NCI-H510A treated with DMSO at 0.1 percent for 48 hours (cell line): ENCODE measurements at places on chromosomes 3 and 15.

GRCh38 chr3:186909078-186909853, 21.1 kb upstream of the ST6GAL1 start:
- no peak for DNase-seq

DNA sequence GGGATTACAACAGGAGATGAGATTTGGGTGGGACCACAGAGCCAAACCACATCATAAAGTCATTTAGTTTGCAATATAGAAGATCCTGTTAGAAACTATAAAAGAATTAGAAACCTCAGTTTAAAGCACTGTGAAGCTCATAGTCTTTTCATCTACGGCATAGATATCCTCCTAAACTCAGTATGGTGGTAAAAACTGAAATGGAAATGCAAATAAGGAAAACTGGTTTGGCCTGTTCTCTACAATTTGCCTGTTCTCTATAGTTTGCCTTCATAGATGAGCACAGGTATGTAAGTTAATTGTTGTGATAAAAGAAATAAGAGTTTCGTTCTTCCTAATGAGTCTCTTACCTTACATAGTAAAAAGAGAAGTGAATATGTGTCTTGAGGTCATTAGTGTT, 331.6 kb upstream of the ARL6 start:
- DNase-seq, result peak; percentile 55

DNA sequence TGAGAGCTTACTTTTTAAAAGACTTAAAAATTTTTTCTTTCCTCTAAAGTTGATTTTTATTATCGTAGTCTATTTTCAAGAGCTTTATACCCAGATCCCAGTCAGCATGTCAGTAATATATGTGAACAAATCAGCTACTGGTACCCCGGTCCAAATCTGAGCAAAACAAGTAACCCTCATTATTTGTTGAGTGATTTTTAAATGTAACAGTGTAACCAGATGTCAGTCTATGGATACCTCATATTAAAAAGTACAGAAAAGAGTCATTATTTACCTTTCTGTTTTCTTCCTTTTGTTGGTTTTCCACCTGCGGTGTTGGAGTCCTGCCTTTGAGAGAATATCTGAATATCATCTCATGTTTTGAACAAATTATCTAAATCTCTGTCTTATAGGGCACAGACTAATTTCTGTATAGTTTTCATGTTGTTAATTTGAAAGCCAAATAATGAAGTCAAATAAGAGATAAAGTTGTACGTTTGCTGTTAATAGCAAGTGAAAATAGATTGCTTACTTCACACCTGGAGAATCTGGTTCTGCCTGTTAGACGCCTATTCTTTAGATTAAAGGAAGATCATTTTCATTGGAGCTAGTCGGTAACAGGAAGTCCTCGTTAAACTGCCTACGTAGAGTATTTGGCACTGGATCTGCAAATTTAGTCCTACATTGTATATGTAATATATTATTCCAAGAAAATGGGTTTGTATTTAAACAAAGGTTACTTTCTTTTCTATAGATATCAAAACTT, at the start of gene STX19:
STX19 (minus strand) TSS at position 505 of the 745 bp plus-strand sequence. CDS start 13,328 bp downstream, outside the sequence.
- peak; percentile 73 for DNase-seq

DNA sequence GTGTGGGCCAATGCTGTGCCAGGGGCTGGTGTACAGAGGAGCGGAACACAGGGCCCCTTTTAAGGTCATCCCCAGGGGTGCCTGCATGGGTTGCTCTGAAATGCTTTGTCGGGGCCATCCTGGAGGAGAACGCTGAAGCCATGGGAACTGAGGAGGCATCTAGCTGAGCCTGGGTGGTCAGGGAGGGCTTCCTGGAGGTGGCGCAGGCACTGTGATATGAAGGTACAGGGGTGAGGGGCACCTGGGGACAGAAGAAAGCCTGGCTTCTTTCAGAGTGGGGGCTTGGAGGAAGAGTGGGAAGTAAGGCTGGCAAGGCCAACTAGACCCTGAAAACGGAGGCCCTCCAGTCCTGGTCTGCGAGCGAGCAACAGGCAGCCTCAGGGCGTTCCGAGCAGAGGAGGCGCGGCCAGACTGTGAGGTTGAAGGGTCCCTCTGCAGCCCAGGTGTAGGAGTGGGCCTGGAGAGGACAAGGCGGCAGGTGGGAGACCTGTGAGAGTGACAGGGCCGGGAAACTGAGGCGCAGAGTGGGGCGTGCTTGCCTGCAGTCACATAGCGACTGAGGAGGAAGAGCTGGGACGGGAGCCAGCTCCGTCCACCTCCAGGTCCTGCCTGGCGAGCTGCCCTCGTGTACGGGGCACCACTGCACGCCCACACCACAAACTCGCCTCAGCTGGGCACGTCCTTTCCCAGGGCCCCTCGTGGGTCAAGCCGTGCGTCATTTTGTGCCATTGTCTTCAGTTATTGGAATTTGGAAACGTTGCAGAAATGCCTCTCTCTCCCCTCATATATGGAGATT, 4.1 kb downstream of the FBLN2 start:
- DNase-seq, result no peak

- no peak for DNase-seq
Measured at GRCh38 chr3:65080432-65080831, 392.6 kb upstream of the ADAMTS9 start.

DNA sequence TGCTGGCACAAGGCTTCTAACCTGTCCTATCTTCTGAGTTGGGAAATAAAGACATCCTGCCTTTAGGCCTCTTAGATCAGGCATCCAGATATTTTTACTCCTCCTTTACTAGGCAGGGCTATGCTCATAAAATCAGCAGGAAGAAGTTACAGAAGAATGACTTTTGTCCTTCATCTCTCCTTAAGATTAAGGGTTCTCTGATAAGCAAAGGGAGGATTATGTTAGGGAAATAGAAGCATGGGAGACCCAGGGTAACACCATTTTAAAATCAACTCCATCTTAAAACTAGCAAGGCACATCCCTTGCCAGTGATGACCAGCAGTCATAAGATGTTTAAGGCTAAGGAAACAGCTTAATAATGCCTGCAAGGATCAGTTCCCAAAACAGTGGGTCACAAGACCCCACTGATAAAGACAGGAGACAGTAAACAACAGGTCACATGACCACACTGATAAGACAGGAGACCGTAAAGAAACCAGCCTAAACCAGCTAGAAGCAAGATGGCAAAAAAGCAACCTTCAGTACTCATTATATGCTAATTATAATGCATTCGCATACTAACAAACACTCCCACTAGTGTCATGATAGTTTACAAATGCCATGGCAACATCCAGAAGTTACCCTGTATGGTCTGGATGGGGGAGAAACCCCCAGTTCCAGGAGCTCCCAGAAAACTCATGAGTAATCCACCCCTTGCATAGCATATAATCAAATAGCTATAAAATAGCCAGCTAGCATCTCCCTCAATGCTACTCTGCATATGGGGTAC, 14.5 kb upstream of the EHHADH start:
- DNase-seq, result no peak

DNA sequence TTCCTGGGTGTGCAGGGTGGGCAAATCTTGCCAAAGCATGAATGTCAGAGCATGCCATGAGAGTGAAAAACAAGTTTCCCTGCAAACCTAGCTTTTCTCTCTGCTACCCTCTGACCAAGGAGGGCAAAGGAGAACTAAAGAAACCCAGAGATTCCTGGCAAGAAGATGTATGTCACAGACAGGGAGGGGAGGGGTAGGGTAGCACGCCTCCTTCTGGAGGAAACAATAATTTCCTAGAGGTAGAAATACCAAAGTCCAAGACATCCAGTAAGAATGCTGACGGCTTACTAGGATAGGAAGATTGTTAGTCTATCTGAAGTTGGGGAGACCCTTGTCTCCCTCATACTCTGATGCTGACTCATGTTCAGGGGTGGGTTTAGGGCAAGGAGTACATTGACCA, 203.9 kb downstream of the NR1D2 start:
- DNase-seq, result no peak

- DNase-seq, result no peak
Measured at GRCh38 chr3:33901862-33902563, 103.6 kb downstream of the PDCD6IP start.

DNA sequence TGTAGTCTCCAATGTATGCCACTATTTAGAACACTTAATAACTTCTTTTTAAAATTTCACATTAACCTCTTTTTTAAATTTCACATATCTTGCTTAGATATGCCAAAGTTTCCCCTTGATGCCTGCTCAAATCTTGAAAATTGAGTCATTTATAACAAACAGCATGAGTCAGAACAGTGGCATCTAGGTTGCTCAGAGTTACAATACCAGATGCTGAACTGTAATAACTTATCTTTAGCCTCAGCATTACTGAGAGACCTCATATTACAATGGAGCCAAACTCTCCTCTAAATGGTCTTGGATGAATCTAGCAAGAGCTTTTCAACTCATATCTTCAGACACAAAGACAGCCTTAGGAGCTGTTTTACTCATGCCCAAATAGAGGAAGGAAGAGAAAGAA, 439.3 kb upstream of the ARPP21 start:
- DNase-seq, result no peak

GRCh38 chr3:11477407-11477911, 166.3 kb downstream of the VGLL4 start:
- no peak for DNase-seq

- DNase-seq, result no peak
Measured at GRCh38 chr15:39948817-39949216, 14.9 kb downstream of the EIF2AK4 start.

GRCh38 chr15:90412356-90413194, 24.5 kb downstream of the IQGAP1 start:
- DNase-seq, result peak; percentile 88

DNA sequence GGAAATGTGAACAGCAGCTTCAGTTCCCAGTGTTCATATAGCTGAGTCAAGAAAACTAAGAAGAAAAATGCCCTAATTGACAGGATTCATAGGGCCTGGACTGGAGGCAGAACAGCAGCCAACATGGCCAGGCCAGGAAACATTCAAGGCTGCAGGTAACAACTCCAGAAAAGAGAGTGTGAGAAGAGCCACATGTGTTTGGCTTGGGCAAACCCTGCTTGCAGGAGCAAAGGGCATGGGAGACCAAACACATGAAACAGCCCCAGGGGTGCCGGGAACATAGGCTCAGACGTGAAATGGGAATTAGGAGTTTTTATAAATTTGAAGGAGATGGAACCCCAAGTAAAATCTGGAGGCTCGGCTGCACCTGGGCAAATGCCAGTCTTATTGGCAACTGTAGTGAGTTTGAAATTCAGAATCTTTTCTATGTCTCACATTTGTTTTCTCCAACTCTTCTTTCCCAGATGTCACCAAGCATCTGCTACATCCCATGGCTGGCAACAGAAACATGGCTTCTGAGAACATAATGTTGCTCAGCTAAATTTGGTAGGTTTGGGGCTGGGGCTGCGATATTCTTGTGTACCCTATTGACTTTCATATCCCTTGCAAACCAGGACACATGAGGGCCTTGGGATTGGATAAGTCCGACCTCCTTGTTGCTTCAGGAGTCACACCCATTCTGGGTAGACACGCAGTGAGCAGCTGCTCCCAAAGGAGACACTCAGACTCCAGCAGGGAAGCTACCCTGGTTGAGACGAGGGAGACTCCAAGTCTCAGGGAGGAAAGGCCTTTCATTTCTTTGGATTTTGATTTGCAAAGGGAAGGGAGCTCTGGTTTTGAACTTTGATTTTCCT, 98.9 kb upstream of the CLSTN2 start:
- no peak for DNase-seq

DNA sequence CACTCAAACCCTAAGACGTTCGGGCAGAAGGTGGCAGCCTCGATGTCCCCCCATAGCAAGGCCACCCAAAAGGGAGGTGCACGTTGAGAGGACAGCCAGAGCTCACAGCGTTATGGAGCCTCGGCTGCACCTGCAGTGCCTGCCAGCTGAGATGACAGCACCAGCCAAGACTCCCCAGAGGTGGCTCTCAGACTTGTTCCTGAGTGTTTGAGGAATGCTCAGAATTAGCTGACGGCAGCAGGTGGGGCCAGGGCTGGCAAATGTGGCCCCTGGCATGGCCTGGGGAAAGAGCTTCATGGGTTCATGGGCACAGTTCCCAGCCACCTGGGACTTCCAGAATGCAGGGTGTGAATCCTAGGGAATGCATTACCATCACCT, 177.8 kb downstream of the KLF13 start:
- DNase-seq, result no peak

- DNase-seq, result no peak
Measured at GRCh38 chr15:46502667-46503066, 867.8 kb downstream of the SQOR start.

- DNase-seq, result no peak
Measured at GRCh38 chr3:114619771-114620170, 325.9 kb downstream of the TIGIT start.

DNA sequence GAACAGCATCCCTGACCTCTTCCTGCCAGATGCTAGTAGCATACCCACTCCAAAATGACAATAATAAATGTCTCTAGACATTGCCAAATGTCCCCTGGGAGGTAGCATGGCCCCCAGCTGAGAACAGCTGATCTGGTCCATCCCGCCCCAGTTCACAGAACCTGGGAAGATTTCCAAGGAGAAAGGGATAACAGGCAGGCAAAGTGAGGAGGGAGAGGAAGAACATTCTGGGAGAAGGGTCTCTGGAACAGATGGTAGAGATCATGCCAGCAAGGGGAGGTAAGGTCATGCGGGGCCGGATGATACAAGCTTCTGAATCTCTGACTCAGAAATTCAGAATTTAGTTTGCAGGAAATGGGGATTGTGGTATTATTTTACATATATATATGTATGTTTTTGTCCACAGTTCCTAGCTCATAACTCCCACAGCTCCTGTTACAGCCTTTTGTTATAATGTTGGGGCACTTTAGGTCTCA, 192.7 kb downstream of the SUCLG2 start:
- DNase-seq, result no peak

DNA sequence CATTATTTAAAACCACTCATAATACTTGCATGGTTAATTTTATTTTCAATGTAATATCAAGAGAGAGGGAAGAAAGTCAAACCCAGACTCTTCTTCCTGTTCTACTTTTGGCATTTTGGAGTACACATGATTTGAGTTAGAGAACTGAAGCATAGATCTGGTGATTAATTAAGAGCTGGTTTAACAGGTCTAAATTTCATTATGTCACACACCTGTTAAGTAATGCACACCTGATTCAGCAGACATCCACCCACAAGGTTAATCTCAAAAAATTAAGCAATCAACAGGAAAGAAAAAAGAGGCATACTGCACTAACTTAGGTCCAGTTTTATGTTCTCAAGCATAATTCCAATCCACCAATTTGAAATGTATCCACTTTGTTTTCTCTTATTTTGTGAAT, 101.1 kb upstream of the ICE2 start:
- DNase-seq, result no peak

GRCh38 chr3:35422836-35423601, 216.3 kb upstream of the ARPP21 start:
- DNase-seq, result no peak

- no peak for DNase-seq
Measured at GRCh38 chr3:130081351-130081881, at the start of gene ALG1L2. Gene ALG1L2, plus strand, starts transcription at chr3:130081831. Its CDS starts 186 bp downstream, at chr3:130082017.
